Natural killer cell (primary cell): ENCODE measurements at places on chromosomes 6 and 20. TPM values are rescaled to one million over a fixed set of nuclear protein-coding genes. Genes with fewer than 3 reads are reported as not detected.

Gene PNRC1
- 695 TPM for total RNA-seq

Gene DEFB115
- total RNA-seq, result not detected

DNA sequence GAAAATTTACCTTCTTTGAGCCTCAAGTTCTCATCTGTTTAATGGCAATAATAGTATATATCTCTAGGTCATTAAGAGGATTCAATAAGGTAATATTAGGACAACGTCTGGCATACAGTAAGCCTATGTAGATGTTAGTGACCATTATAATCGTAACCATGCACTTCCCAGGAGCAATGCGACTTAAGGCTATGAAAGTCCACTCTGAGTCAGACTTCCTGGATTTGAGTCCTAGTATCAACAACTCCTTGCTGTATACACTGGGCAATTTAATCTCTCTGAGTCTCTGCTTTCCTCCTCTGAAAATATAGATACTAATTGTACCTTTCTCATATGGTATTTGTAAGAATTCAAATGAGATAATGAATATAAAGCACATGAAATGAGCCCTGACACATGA is 168.1 kb upstream of the HDDC2 start:
- no peak for DNase-seq

GRCh38 chr20:6038256-6038655 is 15.6 kb downstream of the LRRN4 start:
- no peak for DNase-seq

Gene STMND1
- total RNA-seq, result not detected

DNA sequence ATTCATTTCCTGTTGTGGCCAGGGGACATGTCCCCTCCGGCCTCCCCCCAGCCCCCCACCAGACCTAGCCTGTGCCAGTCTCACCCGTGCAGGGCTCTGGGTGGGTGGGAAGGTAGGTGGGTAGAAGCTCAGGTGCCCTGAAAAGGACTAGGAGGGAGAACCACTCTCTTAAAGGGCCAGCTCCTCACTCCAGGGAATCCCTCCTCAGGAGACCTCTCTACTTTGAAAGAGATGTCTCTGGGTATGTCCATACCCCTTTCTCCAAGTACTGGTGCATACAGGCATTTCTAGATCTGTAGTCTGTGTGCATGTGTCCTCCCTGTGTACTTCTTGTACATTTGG is 60.8 kb upstream of the EPB41L1 start:
- DNase-seq, result no peak

Gene PXDC1
- total RNA-seq, result not detected

DNA sequence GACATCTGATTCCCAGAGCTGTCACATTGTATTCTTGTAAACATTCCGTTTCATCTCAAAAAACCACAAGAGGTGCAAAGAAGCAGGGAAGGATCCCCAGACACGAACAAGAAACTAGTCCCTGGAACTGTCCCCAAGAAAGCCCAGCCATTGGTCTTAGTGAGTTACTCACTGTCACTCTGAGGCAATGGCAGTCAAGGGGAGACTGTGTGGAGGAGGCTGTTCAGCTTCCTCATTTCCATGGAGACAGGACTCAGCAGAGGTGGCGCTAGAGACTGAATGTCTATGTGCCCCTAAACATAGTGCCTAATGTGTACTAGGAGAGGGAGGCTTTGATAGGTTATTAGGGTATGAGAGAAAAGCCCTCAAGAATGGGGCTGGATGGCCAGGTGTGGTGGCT is 11.1 kb downstream of the ULBP1 start:
- no peak for DNase-seq
